Cerebellum (tissue), 4 donors: ENCODE measurements at places on chromosomes 5 and 9.

- no peak for DNase-seq
These were observed 48.2 kb downstream of the EQTN start for GRCh38 chr9:27248702-27249101.

GRCh38 chr5:139774980-139775661 lies 20.5 kb upstream of the PSD2 start:
- peak; percentile 82 for DNase-seq

GRCh38 chr9:17509701-17510100 lies 69.2 kb upstream of the SH3GL2 start:
- DNase-seq = no peak

GRCh38 chr5:86686046-86686445 lies 68.3 kb downstream of the COX7C start:
- no peak for DNase-seq

GRCh38 chr5:130350131-130350530 lies 445.9 kb downstream of the CHSY3 start:
- no peak for DNase-seq
